ENCODE measurements at places on chromosomes 12 and 14. TPM values are rescaled to one million over a fixed set of nuclear protein-coding genes. Genes with fewer than 3 reads are reported as not detected.

Gene TPPP2
- not detected for polyA plus RNA-seq

Gene TAS2R8
- polyA plus RNA-seq, result not detected

Gene LTBR
- polyA plus RNA-seq, result 45.8 TPM

GRCh38 chr14:69346710-69347109, 51.4 kb downstream of the ERH start:
- H3K27ac ChIP-seq, result no peak overlapping the region
- no peaks in the 10 kb centered on the region for H3K4me1 ChIP-seq
- H3K4me3 ChIP-seq, result no peak overlapping the region
- H3K36me3 ChIP-seq, result no peaks in the 10 kb centered on the region
- peak; percentile 9 for DNase-seq

DNA sequence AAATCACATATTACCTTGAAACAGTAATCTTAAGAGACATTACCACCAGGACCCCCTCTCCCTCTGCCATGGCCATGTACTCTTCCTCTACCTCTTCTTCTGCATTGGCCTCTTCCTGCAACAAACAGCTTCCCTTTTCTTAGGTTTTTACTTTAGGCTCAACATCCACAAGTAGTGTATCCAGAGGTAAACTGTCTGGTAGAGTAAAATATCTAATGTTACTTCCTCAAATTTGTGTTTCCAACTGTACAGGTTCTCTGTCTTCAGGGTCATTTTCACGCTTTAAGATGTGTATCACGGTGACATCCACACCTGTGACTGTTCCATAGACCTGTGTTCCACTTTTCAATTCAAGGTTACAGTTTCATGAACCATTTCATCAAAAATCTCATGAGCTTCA, 13.4 kb downstream of the CDK17 start:
- no peak for DNase-seq
- no peaks in the 10 kb centered on the region for H3K27me3 ChIP-seq
- no peak overlapping the region for H3K27ac ChIP-seq
- no peaks in the 10 kb centered on the region for H3K36me3 ChIP-seq
- H3K4me1 ChIP-seq, result peaks cover 2% of the 10 kb centered on the region

GRCh38 chr12:53097564-53098353, at the start of gene IGFBP6:
IGFBP6 (plus strand) TSS chr12:53097667; CDS start chr12:53097718, 51 bp downstream.
- H3K4me3 ChIP-seq, result peak within 1 kb of the TSS; percentile 77
- peak; percentile 45 for DNase-seq
- peaks cover 8% of the 10 kb centered on the region for H3K36me3 ChIP-seq
- peaks cover 11% of the 10 kb centered on the region for H3K4me1 ChIP-seq
- peak within 1 kb of the TSS; percentile 96 for H3K27ac ChIP-seq
- H3K27me3 ChIP-seq, result no peaks in the 10 kb centered on the region

- H3K4me1 ChIP-seq, result no peaks in the 10 kb centered on the region
- DNase-seq, result no peak
- no peak overlapping the region for H3K27ac ChIP-seq
These were observed 165.5 kb upstream of the NOS1 start for GRCh38 chr12:117526757-117527478.

- no peak overlapping the region for H3K27ac ChIP-seq
- no peak for DNase-seq
- H3K27me3 ChIP-seq, result no peaks in the 10 kb centered on the region
- no peak overlapping the region for H3K4me3 ChIP-seq
These were observed 5.2 kb downstream of the CCDC85C start for GRCh38 chr14:99598774-99599173.

GRCh38 chr14:104486222-104486923, 93.2 kb upstream of the C14orf180 start:
- no peak overlapping the region for H3K4me3 ChIP-seq
- DNase-seq, result no peak
- no peaks in the 10 kb centered on the region for H3K27me3 ChIP-seq

DNA sequence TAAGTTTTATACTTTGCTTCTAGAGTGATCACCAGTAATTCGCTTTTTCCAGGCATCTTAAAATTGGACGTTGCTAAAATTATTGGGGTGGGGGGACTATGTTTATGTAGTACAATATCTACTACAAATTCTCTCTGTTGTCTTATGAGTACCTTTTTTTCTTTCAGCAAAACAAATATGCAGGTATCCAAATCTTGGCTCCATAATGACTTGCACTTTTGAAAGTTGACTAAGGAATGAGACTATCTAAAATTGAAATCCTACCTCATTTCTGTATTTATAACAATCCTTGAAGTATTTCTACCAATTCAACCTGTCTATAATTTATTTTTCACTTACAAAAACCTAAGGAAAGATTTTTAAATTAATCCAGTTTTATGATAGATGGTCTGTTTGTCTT, 2.4 kb downstream of the DYNC1H1 start:
- H3K36me3 ChIP-seq, result peaks cover 4% of the 10 kb centered on the region
- peaks cover 22% of the 10 kb centered on the region for H3K4me1 ChIP-seq
- peak overlapping the region; percentile 96 for H3K4me3 ChIP-seq
- no peak for DNase-seq
- H3K27me3 ChIP-seq, result no peaks in the 10 kb centered on the region

GRCh38 chr12:76948879-76949278, 70.1 kb upstream of the CSRP2 start:
- no peaks in the 10 kb centered on the region for H3K27me3 ChIP-seq
- no peak for DNase-seq
- no peaks in the 10 kb centered on the region for H3K36me3 ChIP-seq

DNA sequence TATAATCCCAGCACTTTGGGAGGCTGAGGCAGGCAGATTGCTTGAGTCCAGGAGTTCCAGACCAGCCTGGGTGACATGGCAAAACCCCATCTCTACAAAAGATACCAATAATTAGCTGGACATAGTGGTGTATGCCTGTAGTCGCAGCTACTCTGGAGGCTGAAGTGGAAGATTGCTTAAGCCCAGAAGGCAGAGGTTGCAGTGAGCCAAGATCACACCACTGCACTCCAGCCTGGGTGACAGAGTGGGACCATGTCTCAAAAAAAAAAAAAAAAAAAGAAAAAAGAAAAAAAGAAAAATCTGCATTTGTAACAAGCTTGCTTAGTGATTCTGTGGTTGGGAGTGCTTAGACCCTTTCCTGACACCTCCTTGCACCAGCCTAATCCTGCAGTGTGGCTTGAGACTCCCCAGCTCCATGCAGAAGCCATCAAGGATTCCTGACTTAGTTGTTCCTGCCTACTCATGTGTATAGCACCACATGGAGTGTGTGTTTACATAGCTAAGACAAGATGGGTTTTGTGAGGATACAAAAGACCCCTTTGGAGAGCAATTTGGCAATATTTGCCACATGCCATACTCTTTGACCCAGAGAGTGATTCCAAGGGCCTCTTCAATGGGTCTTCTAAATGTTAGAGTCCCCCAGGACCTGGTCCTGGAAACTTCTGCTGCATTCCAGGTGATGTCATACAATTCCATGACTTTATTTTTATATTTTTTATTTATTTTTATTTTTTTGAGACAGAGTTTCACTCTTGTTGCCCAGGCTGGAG, 5.1 kb upstream of the TMED10 start:
- H3K27ac ChIP-seq, result no peak overlapping the region
- H3K4me3 ChIP-seq, result no peak overlapping the region
- H3K27me3 ChIP-seq, result no peaks in the 10 kb centered on the region
- H3K4me1 ChIP-seq, result peaks cover 2% of the 10 kb centered on the region
- no peak for DNase-seq

DNA sequence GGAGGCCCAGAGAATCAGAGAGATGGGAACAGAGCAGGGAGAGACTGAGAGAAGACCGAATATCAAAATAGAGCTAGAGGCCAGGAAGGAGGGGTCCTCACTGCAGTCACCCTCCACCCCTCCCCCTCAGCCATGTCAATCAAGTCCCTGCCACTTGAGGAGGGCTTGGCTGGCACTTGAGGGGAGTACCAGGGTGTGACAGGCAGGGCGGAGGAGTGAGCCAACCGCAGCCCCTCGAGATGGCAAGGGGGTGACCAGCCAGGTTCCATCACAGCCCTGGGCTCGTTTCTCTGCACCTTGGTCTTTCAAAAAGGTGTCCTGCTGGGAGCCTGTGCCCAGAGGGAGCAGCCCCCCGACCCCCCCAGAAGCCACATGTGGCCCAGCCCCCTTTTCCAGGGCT, 4.2 kb downstream of the AQP5 start:
- DNase-seq, result no peak
- no peak overlapping the region for H3K4me3 ChIP-seq
- peaks cover 47% of the 10 kb centered on the region for H3K27me3 ChIP-seq
- peaks cover 2% of the 10 kb centered on the region for H3K4me1 ChIP-seq
- no peaks in the 10 kb centered on the region for H3K36me3 ChIP-seq

- no peaks in the 10 kb centered on the region for H3K27me3 ChIP-seq
- H3K36me3 ChIP-seq, result no peaks in the 10 kb centered on the region
- H3K27ac ChIP-seq, result peak overlapping the region; percentile 79
- no peak overlapping the region for H3K4me3 ChIP-seq
These were observed 57.3 kb downstream of the GALNT16 start for GRCh38 chr14:69317102-69317755.

- H3K4me3 ChIP-seq, result no peak overlapping the region
- no peak overlapping the region for H3K27ac ChIP-seq
- no peak for DNase-seq
- no peaks in the 10 kb centered on the region for H3K36me3 ChIP-seq
- H3K4me1 ChIP-seq, result no peaks in the 10 kb centered on the region
These were observed 22.2 kb upstream of the PPP1R13B start for GRCh38 chr14:103869406-103870143.

DNA sequence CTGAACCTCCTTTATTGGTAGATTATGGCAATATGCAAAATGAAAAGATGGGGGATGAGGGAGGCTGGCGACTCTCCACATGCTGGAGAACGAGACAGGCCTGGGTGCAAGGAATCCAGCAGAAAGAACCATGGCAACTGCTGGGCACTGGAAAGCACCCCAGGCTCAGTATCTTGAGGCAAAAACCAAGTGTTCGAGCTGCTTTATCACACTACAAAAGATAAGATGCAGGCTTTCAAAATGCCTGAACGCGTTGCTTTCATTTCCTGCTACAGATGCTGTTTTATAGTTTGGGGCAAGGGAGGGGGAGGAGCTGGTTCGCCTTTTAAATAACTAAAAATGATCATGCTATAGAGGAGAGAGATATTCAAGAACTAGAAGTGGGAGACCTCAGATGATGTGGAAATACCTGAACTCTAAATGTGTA, 38.9 kb downstream of the NIN start:
- H3K4me1 ChIP-seq, result peaks cover 2% of the 10 kb centered on the region
- no peaks in the 10 kb centered on the region for H3K27me3 ChIP-seq
- peaks cover 8% of the 10 kb centered on the region for H3K36me3 ChIP-seq

DNA sequence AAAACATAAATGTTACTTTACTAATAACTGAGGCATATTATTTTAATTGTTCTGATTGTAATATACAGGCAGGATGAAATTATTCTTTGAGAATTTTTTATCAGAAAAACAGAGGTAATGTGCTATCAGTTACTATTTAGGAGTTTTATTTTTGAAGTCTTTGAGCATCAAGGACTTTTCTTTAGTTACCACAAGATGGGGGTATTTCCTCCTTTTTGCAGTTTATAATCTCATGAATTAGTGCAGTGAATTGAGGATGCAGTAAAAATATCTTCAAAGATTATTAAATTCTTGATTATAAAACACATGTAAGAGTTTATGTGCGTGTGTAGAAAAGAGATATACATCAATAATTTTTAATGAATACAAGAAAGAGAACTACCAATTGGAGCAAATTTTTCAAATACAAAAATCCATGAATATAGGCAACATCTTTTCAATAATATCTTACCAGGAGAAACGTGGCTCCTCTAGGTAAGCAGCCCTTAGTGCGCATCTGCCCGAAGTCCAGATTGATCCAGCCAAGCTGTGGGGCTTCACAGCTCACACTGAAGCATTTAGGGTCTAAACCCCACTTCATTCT, 71.6 kb downstream of the ERGIC2 start:
- peak; percentile 28 for DNase-seq
- H3K4me1 ChIP-seq, result no peaks in the 10 kb centered on the region
- no peak overlapping the region for H3K27ac ChIP-seq
- H3K27me3 ChIP-seq, result no peaks in the 10 kb centered on the region
- no peaks in the 10 kb centered on the region for H3K36me3 ChIP-seq
- no peak overlapping the region for H3K4me3 ChIP-seq

DNA sequence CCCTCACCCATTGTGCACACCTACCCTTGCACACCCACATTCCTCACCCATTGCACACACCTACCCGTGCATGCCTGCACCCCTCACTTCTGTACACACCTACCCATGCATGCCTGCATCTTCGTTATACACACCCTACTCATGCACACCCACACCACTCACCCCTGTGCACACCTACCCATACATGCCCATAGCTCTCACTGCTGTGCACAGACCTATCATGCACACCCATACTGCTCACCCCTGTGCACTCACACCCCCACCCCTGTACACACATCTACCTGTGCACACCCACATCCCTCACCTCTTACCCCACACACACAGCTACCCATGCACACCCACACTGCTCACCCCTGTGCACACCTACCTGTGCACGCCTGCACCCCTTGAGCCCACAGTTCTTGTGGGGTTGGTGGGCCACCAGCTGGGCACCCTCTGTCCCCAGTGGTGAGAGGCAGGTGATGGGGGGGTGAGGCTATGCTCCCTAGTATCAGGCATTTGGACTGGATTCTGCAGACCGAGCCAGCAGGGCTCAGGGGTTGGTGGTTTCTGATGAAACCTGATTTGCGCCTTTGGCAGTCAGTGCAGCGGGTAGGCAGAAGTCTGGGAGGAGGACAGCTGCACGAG, 15.6 kb downstream of the CEP170B start:
- H3K36me3 ChIP-seq, result peaks cover 16% of the 10 kb centered on the region
- H3K4me3 ChIP-seq, result no peak overlapping the region
- H3K27ac ChIP-seq, result no peak overlapping the region
- no peaks in the 10 kb centered on the region for H3K4me1 ChIP-seq
- H3K27me3 ChIP-seq, result no peaks in the 10 kb centered on the region

DNA sequence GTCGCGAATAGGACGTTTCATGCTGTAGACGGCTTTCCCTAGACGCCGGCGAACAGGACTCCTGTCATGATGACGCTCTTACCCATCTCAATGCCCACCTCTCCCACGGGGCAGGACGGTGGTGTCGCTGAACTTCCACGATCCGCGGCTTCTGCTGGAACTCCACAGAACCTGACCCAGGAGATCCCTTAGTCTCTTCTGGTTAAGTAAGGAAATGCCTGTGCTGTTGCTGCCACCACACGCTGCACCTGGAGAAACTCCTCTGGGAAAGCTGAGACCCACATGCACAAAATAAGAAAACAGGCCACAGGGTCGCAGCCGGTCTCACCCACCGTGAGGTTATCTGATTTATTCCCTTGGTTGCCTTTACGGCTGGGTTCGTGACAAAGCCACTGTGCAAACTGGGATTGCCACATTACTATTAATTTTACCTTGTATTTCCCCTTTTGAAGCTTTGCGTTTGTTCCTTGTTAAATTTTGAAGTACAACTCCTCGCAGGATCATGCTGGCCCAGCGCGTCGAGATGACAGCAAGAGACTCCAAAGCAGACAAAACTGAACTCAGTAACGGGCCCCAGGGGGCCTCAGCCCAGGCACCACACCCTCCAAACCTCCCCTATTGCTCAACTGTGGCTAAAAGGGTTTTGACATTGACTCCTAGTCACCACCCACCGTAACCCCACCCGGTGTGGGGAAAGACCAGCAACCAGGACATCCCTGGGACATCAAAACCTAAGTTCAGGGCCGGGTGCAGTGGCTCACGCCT, 9.2 kb upstream of the MMP17 start:
- no peak overlapping the region for H3K27ac ChIP-seq
- no peak for DNase-seq
- H3K27me3 ChIP-seq, result no peaks in the 10 kb centered on the region
- H3K4me3 ChIP-seq, result no peak overlapping the region
- H3K36me3 ChIP-seq, result no peaks in the 10 kb centered on the region

- peaks cover 8% of the 10 kb centered on the region for H3K36me3 ChIP-seq
- no peak overlapping the region for H3K27ac ChIP-seq
- H3K27me3 ChIP-seq, result no peaks in the 10 kb centered on the region
- H3K4me3 ChIP-seq, result no peak overlapping the region
- peak; percentile 62 for DNase-seq
These were observed 23.3 kb downstream of the MEG3 start for GRCh38 chr14:100849115-100849781.
